Dermis blood vessel endothelial cell (primary cell): ENCODE measurements at places on chromosomes 11 and 22.
A peak's percentile ranks its signal among the peaks of the same experiment; 100 is the strongest.

DNA sequence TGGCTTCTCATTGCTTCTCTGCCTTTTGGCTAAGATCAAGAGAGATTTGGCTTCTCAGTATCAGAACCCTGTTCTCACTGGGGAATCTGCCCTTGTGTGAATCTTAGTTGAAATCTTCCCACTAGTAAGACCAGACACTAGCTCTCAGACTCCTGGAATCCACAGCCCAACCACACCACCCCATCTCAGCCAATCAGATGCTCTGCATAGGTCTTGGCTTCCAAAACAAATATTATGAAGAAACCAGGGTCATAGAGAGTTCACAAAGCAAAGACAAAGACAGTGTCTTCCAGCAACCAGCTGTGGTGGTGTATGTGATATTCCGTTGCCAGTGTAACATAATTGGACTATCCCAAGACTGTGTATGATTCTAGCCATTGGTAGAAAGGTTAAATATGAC lies 5.4 kb downstream of the OR8B12 start:
- no peak for DNase-seq

- DNase-seq: no peak
Measured at GRCh38 chr11:75771646-75772410, 3.2 kb downstream of the DGAT2 start.

DNA sequence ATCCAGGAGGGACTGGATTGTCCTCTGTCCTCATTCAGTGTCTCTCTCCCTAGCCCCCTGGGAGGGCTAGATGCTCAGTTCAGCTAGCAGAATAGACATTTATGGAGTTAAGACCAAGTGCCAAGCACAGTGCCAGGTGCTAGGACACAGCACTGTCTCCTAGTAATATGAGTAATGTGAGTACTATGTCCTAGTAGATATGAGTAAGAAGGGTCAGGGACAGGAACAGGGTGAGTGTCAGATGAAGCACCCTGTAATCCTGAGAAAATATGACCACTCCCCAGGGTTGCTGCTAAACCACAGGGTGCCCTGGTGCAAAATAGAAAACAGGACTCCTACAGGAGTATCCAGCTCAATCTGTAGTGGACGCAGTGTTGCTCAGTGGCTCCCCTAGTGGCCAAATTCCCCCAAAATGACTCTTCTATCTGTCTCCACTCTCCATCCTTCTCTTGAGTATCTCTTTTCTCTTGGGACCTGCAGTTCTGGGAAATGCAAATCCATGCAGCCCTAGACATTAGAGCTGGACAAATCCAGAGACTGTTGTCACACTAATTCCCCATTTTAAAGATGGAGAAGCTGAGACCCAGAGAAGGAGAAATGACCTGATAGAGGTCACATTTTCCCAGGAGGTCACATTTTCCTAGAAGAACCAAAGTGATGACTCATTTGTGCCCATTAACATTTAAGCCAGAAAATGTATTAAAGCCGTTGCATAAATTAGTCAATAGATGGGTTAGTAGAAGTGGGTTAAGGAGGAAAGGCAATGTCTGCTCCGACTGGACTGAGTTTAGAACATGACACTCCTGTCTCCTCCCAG lies 214.3 kb downstream of the NXPE2 start:
- DNase-seq: no peak

DNA sequence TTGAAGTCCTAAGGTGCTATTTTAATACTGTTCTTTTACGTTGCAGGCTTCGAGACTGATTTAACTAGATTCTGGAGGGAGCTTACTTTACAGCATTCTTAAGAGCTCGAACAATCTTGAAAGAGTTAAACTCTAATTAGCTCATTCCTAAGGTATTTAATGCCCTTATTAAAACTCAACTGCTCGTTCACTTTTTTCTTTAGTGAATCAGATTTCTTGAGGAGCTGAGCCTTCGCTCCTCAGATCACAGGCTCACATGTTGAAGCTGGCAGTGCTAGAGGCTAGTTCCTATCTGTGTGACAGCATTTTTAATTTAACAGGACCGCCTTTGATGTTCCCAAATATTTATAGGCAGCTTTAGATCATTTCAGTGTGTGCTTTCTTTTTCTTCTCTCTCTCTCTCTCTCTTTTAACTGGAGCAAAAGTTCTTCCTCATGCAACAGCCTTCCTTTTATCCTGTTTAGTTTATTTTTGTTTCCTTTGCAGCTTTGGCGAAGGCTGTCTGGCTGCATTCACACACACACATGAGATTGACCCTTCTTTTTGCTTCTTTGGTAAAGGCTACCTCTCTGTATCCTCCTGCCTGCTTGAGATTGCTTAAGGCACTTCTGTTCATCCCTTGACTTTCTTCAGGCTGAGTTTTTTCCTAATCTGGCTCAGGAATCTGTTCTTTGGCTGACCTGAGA lies 21.0 kb downstream of the ZNRF3 start:
- DNase-seq: no peak

GRCh38 chr11:128261011-128261421 lies 326.3 kb downstream of the ETS1 start:
- no peak for DNase-seq

DNA sequence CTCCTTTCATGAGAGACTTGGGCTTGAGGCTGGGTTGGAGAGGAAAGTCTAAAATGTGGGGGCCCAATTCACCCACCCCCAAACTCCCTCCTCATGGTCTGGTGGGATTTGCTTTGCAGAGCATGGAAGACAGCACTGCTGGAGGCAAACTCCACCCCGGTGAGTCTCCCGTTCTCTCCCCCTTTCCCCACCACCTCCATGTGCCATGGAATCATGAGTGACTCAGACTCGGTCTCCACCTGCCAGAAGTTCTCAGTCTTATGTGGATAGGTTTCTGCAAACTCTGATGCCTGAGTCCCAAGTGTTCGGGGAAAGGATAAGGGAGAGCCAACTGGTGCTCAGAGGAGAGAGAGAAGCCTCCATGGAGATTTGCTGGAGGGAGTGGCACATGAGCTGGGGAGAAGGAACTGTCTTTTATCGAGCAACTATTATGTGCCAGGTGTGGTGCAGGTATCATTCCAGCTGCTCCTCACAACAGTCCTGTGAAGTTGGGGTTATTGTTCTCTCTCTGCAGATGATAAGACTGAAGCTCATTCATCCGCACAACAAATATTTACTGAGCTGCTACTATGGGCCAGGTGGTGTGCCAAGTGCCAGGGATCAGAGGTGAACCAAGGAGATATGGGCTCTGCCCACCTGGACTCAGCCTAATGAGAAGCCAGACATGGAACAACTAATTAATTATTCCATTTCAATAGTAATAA lies 6.6 kb downstream of the PLEKHB1 start:
- no peak for DNase-seq

GRCh38 chr11:7514099-7514591 lies 346 bp downstream of the PPFIBP2 start:
- DNase-seq: peak; percentile 2

DNA sequence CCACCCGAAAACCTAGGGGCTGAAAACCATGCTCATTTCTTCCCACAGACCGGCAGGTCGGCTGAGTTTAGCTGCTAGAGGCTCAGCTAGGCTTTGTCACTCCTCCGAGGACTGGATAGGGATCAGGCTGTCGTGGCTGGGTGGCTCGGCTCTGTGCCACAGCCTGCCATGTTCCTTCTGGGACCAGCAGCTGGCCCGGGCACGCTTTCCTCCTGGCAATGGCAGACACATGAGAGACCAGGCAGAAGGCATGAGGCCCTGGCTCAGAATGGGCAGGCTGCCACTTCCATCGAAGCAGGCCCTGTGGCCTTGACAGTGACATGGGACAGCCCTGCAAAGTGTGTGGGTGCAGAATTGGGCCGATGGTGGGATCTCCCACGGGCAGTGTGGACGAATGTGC lies 20.9 kb downstream of the PARVG start:
- DNase-seq: no peak

DNA sequence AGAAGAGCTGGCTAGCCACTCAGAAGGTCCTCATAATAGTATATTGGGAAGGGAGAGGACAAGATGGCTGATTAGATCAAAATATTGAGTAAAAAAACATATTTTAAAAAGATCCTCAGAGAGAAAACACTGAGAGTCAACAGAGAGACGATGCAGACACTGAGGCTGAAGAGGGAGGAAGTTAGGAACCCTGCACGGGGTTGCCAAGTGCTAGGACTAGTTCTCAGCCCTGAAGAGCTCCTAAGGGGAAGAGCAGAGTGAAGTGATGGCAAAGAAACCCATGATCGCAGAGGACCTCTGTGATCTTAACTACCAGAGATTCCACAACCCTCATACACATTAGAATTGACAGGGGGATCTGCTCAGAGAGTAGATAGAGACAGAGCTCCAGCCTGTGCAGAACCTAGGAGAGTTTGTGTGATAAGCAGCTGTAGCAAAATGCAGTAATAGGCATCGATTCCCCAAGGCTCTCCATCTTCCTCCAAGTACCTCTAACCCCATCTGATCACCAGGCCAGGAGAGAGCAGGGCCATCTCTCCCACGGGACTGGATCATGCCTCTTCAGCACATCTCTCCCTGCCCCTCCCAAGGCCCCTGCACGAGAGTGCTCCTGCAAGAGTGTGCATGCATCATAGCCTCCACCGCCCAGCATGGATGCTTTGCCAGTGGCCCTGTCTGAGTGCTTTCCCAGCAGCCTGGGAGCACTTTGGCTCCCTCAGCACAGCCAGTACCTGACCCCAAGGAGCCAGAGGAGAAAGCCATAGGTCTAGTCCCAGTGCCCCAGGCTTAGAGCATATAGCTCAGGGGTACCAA lies 41.2 kb upstream of the ARL14EP start:
- no peak for DNase-seq

GRCh38 chr11:44589301-44589700 lies 23.8 kb downstream of the CD82 start:
- DNase-seq: no peak

DNA sequence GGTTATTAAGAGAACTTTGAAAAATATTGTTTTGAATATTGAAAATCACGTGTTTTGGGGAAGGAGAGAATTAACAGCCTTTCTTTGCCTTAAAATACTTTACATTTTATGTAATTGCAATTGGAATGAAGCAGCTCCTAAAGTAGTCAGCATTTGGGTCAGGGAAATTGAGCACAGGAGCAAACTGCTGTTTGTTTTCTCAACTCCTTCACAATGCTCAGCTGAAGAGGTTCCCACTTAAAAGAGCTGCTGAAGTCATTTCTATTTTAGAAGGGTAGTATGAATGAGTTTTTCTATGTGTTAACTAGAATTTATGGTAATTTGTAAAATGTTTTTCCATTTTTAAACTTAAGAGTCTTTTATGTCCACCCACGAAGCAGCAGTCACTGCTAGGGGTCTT lies 8.1 kb upstream of the UCP2 start:
- no peak for DNase-seq

DNA sequence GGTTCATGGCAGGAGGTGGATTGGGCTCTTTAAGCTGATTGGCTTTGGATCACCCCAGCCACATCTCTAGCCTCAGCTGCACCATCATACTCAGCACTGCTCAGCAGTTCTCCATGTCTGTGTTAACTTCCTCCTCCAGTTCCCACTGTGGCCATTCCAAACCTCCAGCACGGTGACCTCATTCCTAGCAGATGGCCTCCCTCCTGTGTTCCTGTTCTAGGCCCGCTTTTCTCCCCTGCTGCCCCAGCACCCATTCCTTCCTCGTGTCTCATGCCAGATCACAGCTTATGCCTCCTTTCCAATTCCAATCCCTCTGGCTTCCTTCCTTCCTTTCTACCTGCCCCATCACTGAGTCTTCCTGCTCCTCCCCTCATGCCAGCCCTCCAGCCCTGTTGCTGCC lies 96.1 kb downstream of the MICAL2 start:
- no peak for DNase-seq

DNA sequence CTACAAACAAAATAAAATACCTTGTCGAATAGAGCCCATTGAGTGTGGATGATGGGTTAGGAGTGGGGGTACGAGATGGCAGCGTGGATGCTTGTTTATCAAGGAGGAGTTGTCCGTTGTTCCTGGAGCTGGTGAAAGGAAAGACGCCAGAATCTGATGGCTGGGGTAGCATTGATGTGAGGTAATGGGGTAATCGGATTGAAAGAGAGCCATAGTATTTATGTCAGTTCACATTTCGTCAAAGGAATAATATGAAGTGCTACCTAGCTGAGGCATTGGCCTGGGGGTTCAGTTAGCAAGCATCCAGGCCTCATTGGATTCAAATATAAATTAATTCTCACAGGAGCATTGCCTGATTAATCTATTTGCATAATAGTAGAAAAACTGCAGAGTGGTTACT lies 16.9 kb upstream of the DBX1 start:
- DNase-seq: no peak

GRCh38 chr22:33864723-33865130 lies 55.5 kb downstream of the LARGE1 start:
- DNase-seq: no peak

- DNase-seq: peak; percentile 87
Measured at GRCh38 chr11:44094260-44094868, 1.1 kb upstream of the EXT2 start.

- peak; percentile 58 for DNase-seq
Measured at GRCh38 chr11:44269369-44270351, 40.3 kb downstream of the ALX4 start.

GRCh38 chr11:126624506-126624905 lies 269.0 kb downstream of the ST3GAL4 start:
- DNase-seq: no peak

GRCh38 chr11:130882138-130882551 lies 34.1 kb downstream of the SNX19 start:
- DNase-seq: no peak

GRCh38 chr22:39663751-39664150 lies 93.2 kb downstream of the CACNA1I start:
- no peak for DNase-seq

GRCh38 chr11:10893714-10894151 lies 35.9 kb upstream of the ZBED5 start:
- no peak for DNase-seq

DNA sequence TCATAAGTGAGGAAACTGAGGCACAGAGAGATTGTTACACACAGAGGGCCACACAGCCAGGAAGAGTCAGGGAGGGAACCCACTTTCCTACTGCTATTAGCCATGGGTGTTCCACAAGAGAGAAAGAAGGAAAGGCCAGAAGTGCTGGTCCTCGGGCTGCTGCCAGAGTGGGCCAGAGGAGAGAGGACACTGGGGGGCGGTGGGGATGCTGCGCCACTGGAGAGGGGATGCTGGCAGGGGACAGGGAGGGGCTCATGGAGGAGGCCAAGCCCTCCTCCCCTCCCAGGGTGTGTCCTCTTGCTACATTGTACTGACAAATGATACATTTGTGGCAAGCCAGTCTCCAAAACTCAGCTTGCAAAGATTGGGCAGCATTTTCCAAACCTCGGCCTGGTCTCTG lies 9.9 kb downstream of the IL10RA start:
- DNase-seq: no peak
